ENCODE measurements at places on chromosomes 4 and X.

DNA sequence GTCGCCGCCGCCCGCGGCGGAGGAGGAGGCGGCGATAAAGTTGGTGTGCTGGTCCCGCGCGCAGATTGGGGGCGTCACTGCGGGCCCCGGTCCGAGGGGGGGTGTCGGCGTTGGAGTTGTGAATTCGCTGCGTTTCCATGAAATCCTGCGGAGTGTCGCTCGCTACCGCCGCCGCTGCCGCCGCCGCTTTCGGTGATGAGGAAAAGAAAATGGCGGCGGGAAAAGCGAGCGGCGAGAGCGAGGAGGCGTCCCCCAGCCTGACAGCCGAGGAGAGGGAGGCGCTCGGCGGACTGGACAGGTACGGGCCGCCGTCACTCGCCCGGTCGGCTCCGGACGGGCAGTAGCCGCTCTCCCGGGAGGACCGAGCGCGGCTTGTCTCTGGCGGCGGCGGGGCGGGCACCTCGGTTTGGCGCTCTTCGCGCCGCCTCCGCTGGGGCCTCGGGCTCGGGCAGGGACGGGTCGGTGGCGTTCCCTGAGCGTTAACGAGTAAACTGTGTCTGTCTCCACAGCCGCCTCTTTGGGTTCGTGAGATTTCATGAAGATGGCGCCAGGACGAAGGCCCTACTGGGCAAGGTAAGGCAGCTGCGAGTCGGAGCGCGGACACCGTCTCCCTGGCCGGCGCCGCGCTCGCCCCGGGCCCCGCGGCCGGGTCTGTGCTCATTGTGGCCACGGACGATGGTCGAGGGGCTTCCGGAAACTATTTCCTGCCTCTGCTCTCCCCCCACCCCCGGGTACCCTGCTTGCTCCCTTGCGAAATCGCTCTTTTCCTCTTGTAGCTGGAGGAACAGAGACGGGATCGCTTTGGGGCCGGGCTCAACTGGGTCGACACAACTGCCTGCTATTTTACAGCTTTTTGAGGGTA is 658 bp downstream of the KDM6A start:
- DNase-seq, result peak; percentile 34

GRCh38 chrX:6770936-6771335 is 236.0 kb upstream of the VCX3A start:
- no peak for DNase-seq

- DNase-seq, result no peak
Observed at GRCh38 chrX:47796433-47796906, 40.2 kb upstream of the ZNF81 start.

DNA sequence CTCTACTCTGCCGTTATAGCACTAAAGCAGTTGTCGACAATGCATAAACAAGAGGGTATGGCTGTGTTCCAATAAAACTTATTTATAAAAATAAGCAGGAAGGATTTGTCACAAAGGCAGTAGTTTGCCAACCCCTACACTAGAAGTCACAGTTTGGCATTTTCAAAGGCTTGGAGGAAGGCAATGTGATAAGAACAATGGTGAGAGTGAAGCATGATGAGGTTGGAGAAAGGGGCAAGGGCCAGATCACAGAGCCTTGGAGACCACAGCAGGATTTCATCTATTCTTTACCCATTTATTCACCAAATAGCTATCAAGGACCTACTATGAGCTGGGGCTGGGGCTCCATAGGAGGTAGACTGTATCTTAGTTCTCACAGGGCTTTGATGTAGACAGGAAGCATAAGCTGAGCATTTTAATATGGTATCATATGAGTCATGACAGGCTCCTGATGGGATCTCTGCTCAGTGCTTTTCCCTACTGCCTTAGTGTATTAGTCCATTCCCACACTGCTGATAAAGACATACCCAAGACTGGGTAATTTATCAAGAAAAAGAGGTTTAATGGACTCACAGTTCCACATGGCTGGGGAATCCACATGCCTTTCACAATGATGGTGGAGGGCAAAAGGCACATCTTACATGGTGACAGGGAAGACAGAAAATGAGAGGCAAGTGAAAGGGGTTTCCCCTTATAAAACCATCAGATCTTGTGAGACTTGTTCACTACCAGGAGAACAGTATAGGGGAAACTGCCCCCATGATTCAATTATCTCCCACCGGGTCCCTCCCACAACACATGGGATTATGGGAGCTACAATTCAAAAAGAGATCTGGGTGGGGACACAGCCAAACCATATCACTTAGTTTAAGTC is 58.9 kb downstream of the PPM1K start:
- no peak for DNase-seq

GRCh38 chrX:21929209-21929608 is 11.3 kb upstream of the SMS start:
- no peak for DNase-seq

GRCh38 chr4:94636004-94636403 is 121.8 kb upstream of the BMPR1B start:
- DNase-seq, result no peak

GRCh38 chr4:8723222-8723980 is 130.8 kb downstream of the CPZ start:
- DNase-seq, result no peak

GRCh38 chr4:154082760-154083535 is 294.1 kb upstream of the SFRP2 start:
- DNase-seq, result no peak

DNA sequence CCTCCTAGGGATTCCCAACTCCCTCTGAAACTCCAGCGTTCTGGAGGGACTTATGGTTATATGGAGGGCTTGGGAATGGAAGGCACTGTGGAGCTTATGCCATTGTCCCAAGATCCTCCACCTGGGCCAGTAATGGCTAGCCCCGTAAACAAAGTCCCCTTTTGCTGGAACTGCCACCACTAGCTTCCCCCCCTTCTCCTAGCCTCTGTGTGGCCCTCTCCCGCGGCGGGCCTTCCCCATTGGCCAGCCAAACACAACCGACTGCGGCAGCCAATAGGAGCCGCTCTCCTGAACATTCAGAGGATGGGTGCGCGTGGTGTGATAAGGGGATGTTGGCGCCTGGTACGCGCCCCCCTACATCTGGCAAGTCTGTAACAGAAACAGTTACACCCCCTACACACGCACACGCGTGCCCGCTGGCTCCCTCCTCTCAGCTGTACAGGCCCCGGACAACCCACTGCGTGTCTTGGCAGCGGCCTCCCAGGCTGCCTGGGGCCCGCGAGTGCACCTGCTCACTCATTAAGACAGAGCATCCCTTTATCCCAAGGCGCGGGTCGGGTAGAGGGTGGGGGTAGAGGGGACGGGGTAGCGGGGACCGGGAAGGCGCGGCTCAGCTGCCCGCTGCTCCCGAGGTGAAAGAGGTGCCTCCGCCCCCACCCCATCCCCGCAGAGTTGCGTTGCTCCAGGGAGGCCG is 863 bp upstream of the RAB33A start:
- peak; percentile 81 for DNase-seq

GRCh38 chrX:68254738-68255645 is 178.3 kb downstream of the OPHN1 start:
- DNase-seq, result no peak

- DNase-seq, result no peak
Observed at GRCh38 chrX:576904-577560, 53.6 kb upstream of the SHOX start.
